Substantia nigra (tissue), 51 donors: ENCODE measurements at places on chromosomes 5 and 9.

- no peak for DNase-seq
Observed at GRCh38 chr5:149618581-149619248, 37.4 kb downstream of the ARHGEF37 start.

GRCh38 chr9:1429297-1429696, 379.1 kb downstream of the DMRT2 start:
- DNase-seq = no peak

GRCh38 chr9:29778281-29778849, 2205.1 kb upstream of the C9orf72 start:
- no peak for DNase-seq

DNA sequence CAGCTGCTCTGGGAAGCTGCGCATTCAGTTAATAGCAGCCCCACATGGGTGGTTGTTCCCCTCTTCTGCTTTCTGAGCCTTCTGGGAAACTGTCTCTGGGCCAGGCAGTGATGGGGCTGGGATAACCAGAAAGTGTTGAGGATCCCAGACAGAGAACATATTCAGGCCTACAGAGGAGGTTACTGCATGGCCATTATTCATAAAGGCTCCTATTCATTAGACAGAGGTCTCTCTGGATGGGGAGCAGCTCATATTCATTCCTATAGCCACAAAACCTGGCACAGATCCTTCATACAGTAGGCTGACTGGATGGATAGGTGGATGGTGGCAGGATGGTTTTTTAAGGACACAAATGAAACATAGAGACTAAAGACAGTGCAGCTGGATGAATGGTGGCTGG, 76.3 kb downstream of the HSPA4 start:
- no peak for DNase-seq

DNA sequence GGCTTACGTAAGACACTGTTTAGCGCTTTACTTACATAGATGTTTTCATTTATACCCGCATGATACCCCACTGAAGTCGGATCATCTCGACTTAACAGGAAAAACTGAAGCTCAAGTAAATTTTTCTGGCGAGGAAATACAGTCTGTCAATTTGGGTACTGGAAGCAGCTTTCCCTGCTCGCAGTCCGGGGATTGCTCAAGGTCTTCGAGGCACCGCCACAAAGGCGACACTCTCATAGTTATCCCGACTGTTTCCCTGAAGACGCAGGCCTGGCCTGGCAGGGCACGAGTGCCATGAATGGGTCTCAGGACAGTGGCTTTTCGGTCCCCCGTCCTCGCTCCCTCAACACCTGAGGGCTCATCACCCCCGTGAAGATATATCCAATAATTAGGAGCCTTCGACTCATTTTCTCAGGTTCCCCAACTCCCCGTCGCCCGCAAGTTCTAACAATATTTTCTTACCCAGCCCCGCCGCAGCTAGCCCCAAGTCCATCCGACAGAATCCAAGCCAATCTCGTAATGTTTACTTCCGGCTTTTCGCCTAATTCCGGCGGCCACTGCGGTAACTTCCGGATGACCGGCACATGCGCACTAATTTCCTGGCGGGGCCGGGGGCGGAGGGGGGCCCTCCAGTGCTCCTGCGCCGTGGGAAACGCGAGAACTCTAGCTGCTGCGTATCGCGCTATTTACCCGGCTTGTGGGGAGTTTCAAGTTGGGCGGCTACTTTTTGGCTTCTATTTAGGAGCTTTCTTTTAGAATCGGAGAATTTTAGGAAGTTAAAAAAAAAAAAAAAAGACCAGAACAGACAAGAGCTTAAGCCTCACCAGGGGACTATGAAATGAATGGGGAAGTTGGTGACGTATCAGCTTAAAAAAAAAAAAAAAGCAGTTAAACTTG, at the start of gene SLU7:
Gene SLU7 (minus strand): TSS at position 521 of the 897 bp plus-strand sequence. CDS start 3,787 bp downstream, outside the sequence.
- DNase-seq = peak; percentile 75

- no peak for DNase-seq
Observed at GRCh38 chr9:130346431-130346830, 80.9 kb downstream of the HMCN2 start.
